HFFc6 (cell line): ENCODE measurements at places on chromosomes 7 and 10. TPM values are rescaled to one million over a fixed set of nuclear protein-coding genes. Genes with fewer than 3 reads are reported as not detected.

DNA sequence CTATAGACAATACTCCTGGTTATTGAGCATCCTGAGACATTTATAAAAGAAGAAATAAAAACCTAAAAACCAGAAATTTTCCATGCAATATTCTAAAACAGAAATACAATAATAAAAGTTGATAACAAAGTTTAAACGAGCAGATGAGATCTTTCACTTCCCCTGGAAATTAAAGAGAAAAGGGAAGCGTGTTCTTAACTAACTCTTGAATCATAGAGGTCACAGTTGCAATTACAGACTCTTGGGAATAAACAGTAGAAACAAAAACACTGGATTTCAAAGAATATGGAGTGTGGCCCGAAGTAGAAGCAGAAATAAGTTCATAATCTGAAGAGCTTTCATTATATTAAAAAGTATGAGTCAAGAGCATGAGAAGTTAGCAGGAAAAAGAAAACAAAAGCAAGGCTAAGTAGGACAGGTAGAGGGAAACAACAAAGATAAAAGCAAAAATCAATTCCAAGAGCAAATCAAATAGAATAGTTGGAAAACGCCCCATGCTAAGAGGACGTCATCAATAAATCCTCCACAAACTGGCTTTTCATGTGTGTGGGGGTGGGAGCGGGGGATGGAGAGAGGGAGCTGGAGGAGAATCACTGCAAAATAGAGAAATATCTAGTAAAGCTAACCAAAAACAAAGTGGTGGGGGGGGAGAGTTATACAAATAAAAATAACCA is 55.2 kb upstream of the C10orf71 start:
- no peaks in the 10 kb centered on the region for H3K4me1 ChIP-seq
- H3K27me3 ChIP-seq: peaks cover 31% of the 10 kb centered on the region
- no peaks in the 10 kb centered on the region for H3K36me3 ChIP-seq
- no peak overlapping the region for H3K4me3 ChIP-seq
- no peak overlapping the region for H3K27ac ChIP-seq

GRCh38 chr7:32143301-32143700 is 73.1 kb upstream of the PDE1C start:
- no peak overlapping the region for H3K27ac ChIP-seq
- H3K27me3 ChIP-seq: no peaks in the 10 kb centered on the region
- H3K36me3 ChIP-seq: no peaks in the 10 kb centered on the region
- DNase-seq: no peak
- peaks cover 16% of the 10 kb centered on the region; the same call in 1 of the 2 replicates for H3K4me1 ChIP-seq

DNA sequence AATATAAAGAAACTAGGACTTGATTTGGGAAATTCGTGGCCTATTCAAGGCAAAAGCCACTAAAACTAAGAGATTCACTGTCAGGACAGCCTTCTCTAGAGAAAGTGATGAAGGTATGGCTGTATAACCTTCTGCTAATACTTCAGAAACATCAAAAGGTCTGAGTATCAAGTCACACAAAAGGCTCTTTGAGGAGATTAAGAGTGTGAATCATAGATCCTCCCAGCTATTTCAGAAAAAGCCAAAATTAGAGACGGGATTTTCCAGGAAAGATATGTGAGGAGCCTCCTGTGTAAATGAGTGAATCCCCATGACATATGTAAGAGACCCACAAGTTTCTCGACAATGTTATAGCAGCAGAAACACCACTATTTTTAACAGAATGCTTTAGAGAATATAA is 56.2 kb downstream of the UBE3C start:
- H3K36me3 ChIP-seq: peaks cover 42% of the 10 kb centered on the region
- H3K4me1 ChIP-seq: peaks cover 11% of the 10 kb centered on the region
- H3K27ac ChIP-seq: peak overlapping the region; percentile 2; the same call in 1 of the 2 replicates
- H3K27me3 ChIP-seq: no peaks in the 10 kb centered on the region; the same call in 1 of the 2 replicates
- DNase-seq: no peak

- H3K27ac ChIP-seq: no peak overlapping the region
- H3K4me1 ChIP-seq: peaks cover 28% of the 10 kb centered on the region
- H3K27me3 ChIP-seq: 0 out of 2 replicates have a peak, but pooled peaks cover 1% of the 10 kb centered on the region
- DNase-seq: no peak
- H3K4me3 ChIP-seq: no peak overlapping the region
Measured at GRCh38 chr10:35391153-35391953, 55.0 kb downstream of the CCNY start.

DNA sequence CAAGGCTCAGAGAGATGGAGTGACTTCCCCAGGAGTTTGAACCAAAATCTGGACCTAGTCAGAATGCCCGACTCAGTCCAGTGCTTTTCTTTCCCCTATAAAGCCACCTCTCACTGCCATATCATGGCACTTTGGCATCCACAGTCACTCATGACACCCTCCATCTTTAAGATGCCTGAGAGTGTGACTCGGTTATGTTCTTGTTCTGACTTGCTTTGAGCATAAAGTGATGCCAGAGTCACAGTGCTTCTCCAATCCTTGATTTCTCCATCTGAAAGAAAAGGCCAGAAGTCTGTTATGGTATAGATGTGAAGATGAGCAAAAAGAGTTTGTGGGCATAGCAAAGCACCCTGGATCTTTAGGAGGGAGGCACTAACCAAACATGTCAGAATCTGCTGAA is 538.1 kb downstream of the SORCS1 start:
- no peak overlapping the region for H3K4me3 ChIP-seq
- H3K36me3 ChIP-seq: no peaks in the 10 kb centered on the region
- H3K4me1 ChIP-seq: no peaks in the 10 kb centered on the region; the same call in 1 of the 2 replicates
- no peak overlapping the region for H3K27ac ChIP-seq
- peaks cover 10% of the 10 kb centered on the region for H3K27me3 ChIP-seq

- no peaks in the 10 kb centered on the region for H3K36me3 ChIP-seq
- H3K4me1 ChIP-seq: no peaks in the 10 kb centered on the region
- no peak overlapping the region for H3K27ac ChIP-seq
- no peak overlapping the region for H3K4me3 ChIP-seq
Measured at GRCh38 chr10:99115703-99116102, 119.9 kb downstream of the HPSE2 start.

GRCh38 chr7:77157446-77157845 is 35.0 kb downstream of the CCDC146 start:
- H3K27ac ChIP-seq: no peak overlapping the region
- peaks cover 21% of the 10 kb centered on the region for H3K4me1 ChIP-seq
- no peak overlapping the region for H3K4me3 ChIP-seq
- no peaks in the 10 kb centered on the region for H3K27me3 ChIP-seq
- no peak for DNase-seq

DNA sequence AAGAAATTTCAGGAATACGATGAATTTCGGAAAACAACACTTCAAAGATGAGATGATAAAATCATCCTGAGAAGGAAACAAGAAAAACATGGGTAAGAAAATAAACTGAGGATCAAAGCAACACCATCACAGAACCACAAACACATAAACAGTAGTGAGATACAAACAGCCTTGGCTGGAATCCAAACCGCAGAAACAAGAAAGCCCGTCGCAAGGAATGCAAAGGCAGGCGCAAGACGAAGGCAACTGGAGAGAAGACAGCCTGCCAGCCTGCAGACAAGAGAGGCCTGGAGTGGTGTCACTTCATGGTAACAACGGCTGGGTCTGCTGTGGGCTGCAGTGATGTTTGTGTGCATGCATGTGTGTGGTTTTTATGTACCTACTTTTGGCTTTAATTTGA is 61.8 kb upstream of the DRGX start:
- no peaks in the 10 kb centered on the region for H3K4me1 ChIP-seq
- no peak overlapping the region for H3K4me3 ChIP-seq
- peaks cover 58% of the 10 kb centered on the region for H3K36me3 ChIP-seq
- no peak for DNase-seq
- peaks cover 2% of the 10 kb centered on the region for H3K27me3 ChIP-seq

- H3K4me1 ChIP-seq: no peaks in the 10 kb centered on the region
- no peak for DNase-seq
- H3K27ac ChIP-seq: no peak overlapping the region
- H3K36me3 ChIP-seq: no peaks in the 10 kb centered on the region
Measured at GRCh38 chr7:70035955-70036354, 437.7 kb downstream of the AUTS2 start.

DNA sequence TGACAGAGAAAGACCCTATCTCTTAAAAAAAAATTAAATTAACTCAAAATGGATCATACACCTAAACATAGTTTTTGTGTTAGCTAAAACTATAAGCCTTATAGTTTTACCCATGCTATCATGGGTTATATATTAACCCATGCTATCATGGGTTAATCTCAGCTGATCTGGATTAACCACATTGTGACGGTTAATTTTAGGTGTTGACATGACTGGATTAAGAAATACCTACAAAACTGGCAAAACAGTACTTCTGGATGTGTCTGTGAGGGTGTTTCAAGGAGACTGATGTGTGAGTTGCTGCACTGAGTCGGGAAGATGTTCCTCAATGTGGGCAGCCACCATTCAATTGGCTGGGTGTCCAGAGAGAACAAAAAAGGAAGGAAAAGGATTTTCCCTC is 44.3 kb upstream of the FXYD4 start:
- no peak for DNase-seq
- no peak overlapping the region for H3K4me3 ChIP-seq
- H3K4me1 ChIP-seq: no peaks in the 10 kb centered on the region; the same call in 1 of the 2 replicates

DNA sequence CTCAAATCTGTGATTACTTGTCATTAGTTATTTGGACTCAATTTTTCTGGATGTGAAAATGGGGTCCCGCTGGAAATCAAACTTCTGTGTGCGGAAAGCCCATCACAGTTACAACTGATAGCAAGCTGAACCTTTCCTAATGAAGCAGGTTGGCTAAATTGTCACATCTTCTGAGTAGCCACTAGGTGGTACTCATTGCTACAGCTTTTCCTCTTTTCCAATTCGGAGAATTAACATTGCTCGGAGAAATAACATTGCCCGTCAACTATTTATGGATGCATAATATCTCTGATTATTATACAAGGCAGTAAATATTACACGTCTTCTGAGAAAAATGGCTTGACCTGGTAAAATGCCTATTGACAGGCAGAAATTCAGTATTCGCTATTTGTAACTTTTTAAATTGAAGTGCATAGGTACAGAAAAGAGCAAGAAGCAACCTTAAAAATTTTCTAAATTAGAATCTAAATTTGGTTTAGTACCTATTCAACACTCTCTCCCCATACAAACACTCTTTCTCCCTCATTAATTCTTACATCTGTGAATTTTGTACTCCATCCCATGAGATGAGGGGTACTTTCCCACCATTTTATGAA is 17.3 kb upstream of the BLOC1S2 start:
- no peak overlapping the region for H3K27ac ChIP-seq
- peaks cover 31% of the 10 kb centered on the region for H3K27me3 ChIP-seq
- H3K36me3 ChIP-seq: peaks cover 4% of the 10 kb centered on the region; the same call in 1 of the 2 replicates
- no peak overlapping the region for H3K4me3 ChIP-seq
- peak; percentile 29 for DNase-seq

- no peaks in the 10 kb centered on the region for H3K36me3 ChIP-seq
- H3K27ac ChIP-seq: no peak overlapping the region
- DNase-seq: no peak
Measured at GRCh38 chr7:69600710-69601519, 2.6 kb downstream of the AUTS2 start.

DNA sequence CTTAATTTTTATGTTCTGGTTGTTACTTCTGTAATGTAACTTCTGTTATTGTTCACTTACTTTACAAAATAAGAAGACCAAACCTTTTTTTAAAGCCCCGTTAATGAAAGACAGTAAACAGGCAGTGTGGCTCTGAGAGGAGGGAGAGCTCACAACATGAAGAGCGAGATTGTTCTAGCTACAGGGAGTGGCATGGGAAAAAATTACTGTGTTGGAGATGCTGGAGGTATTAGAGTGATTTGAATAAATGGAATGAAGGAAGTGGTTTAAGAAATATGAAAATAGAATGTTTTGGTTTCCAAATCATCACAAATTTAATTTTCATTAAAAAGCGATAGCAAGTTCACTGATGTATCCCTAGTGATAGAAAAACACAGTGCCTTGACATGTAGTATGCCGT is 31.8 kb downstream of the REEP3 start:
- peaks cover 62% of the 10 kb centered on the region for H3K4me1 ChIP-seq
- no peaks in the 10 kb centered on the region; the same call in 1 of the 2 replicates for H3K27me3 ChIP-seq
- H3K36me3 ChIP-seq: peaks cover 18% of the 10 kb centered on the region; the same call in 1 of the 2 replicates
- peak; percentile 81 for DNase-seq

- H3K4me3 ChIP-seq: no peak overlapping the region
- no peaks in the 10 kb centered on the region for H3K27me3 ChIP-seq
- no peaks in the 10 kb centered on the region for H3K4me1 ChIP-seq
Measured at GRCh38 chr10:107557916-107558315, 393.4 kb upstream of the SORCS1 start.

- peak overlapping the region; percentile 98; the same call in 1 of the 2 replicates for H3K27ac ChIP-seq
- H3K36me3 ChIP-seq: peaks cover 9% of the 10 kb centered on the region; the same call in 1 of the 2 replicates
- peaks cover 44% of the 10 kb centered on the region for H3K4me1 ChIP-seq
- no peak for DNase-seq
- H3K27me3 ChIP-seq: peaks cover 3% of the 10 kb centered on the region; the same call in 1 of the 2 replicates
Measured at GRCh38 chr10:104340641-104341040, 2.4 kb upstream of the ITPRIP start.

GRCh38 chr10:116278846-116279245 is 5.8 kb upstream of the GFRA1 start:
- peak; percentile 55 for DNase-seq
- H3K4me3 ChIP-seq: peak overlapping the region; percentile 46; the same call in 1 of the 2 replicates
- H3K36me3 ChIP-seq: no peaks in the 10 kb centered on the region
- no peaks in the 10 kb centered on the region for H3K27me3 ChIP-seq

GRCh38 chr7:96344236-96344635 is 22.3 kb upstream of the SLC25A13 start:
- H3K27me3 ChIP-seq: peaks cover 7% of the 10 kb centered on the region; the same call in 1 of the 2 replicates
- no peak overlapping the region for H3K4me3 ChIP-seq
- no peak overlapping the region for H3K27ac ChIP-seq
- no peaks in the 10 kb centered on the region for H3K4me1 ChIP-seq

DNA sequence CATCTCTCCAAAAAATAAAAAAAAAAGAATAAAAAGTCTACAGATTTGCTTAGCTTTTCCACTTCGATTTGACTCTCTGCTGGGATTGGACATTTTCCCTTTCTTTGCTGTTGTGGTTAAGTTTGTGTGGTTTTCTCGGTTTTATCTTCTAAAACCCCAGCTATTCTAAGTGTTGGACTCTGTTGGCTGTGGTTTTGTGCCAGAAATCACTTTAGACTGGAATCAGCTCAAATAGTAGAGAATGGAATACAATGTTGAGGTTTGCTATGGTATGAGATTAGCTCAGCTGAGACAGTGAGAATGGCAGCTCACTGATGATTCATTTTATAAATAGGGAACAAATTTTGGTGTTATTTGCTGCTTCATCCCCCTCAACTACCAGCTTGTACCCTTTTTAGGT is 116.0 kb downstream of the BUB3 start:
- H3K27ac ChIP-seq: no peak overlapping the region
- peak; percentile 21 for DNase-seq
- H3K36me3 ChIP-seq: no peaks in the 10 kb centered on the region
- peaks cover 7% of the 10 kb centered on the region for H3K27me3 ChIP-seq

- no peaks in the 10 kb centered on the region for H3K4me1 ChIP-seq
- DNase-seq: no peak
- no peaks in the 10 kb centered on the region for H3K27me3 ChIP-seq
- H3K4me3 ChIP-seq: no peak overlapping the region
- H3K36me3 ChIP-seq: peaks cover 15% of the 10 kb centered on the region
Measured at GRCh38 chr10:123398180-123398591, 244.0 kb downstream of the BUB3 start.

- peak; percentile 38 for DNase-seq
- H3K27ac ChIP-seq: peak overlapping the region; percentile 98
- peaks cover 37% of the 10 kb centered on the region for H3K4me1 ChIP-seq
- peaks cover 1% of the 10 kb centered on the region for H3K27me3 ChIP-seq
- peak overlapping the region; percentile 92 for H3K4me3 ChIP-seq
Measured at GRCh38 chr7:66682350-66683093, 53.8 kb downstream of the KCTD7 start.

GPR37 gene
- not detected in 3 replicates for total RNA-seq

FAM221A gene
- total RNA-seq: not detected in 3 replicates

MYH16 gene
- not detected in 3 replicates for total RNA-seq

DGKI gene
- 1.4 to 1.9 TPM (median 1.5 TPM) in 3 replicates for total RNA-seq

PLAC9 gene
- 4.0 to 6.6 TPM (median 6.1 TPM) in 3 replicates for total RNA-seq

ZMYND11 gene
- total RNA-seq: 53.0 to 75.2 TPM (median 55.0 TPM) in 3 replicates

ST8SIA6 gene
- not detected in 3 replicates for total RNA-seq

ASL gene
- 41.7 to 45.5 TPM (median 44.2 TPM) in 3 replicates for total RNA-seq

TMEM270 gene
- total RNA-seq: not detected in 3 replicates

GPR158 gene
- not detected in 2 replicates for total RNA-seq

ARHGEF35 gene
- not detected in 3 replicates for total RNA-seq

FAM20C gene
- 22.2 to 32.4 TPM (median 29.8 TPM) in 3 replicates for total RNA-seq

CALCR gene
- not detected in 3 replicates for total RNA-seq
